ENCODE measurements at places on chromosomes 13 and 19.

DNA sequence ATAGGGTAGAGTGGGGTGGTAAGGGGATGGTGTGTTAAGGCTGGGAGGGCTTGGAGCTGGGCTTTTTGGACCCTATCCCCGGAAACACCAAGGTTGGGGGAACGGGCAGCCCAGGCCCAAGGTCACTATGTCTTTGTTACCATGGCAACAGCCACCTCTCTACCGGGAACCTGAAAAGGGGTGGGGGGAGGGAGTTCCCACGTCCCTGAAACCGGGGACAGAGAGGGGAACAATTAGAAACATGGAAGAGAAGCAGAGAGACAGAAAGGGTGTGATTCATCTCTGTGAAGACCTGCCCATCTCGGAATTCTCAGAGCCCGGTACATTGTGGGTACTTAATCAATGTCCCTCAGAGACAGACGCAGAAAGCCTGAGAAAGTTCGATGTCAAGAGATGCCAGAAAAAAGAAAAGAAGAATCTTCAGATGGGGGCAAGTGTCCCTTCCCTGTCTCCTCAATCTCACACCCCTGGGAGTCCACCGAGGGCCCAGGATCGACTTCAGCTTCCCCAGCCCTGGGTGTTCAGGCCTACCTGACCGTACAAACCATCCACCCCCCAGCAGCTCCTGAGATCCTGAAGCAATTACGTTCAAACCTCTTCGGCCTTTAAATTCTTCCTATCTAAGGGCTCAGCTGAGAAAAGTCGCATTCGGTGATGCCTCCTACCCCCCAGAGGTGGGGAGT, 6.8 kb upstream of the LRFN1 start:
- no peak for DNase-seq

DNA sequence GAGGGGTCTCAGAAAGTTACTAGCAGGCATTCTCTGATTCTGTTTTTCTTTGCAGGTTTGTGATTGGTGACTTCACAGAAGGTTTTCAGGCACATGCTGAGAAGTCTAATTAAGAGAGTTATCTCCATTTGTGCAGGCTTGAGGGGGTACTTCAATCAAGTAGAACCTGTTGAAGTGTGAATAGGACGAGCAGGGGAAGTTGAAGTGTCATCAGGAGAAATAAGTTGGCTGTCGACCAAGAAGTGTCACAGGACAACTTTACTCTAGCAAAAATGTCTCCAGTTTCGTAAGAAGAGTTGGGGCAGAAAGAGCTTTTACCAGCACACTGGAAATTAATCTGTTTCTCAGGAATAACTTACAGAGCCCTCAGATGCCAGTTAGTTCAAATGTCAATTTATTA, 576.5 kb upstream of the SLITRK5 start:
- no peak for DNase-seq

DNA sequence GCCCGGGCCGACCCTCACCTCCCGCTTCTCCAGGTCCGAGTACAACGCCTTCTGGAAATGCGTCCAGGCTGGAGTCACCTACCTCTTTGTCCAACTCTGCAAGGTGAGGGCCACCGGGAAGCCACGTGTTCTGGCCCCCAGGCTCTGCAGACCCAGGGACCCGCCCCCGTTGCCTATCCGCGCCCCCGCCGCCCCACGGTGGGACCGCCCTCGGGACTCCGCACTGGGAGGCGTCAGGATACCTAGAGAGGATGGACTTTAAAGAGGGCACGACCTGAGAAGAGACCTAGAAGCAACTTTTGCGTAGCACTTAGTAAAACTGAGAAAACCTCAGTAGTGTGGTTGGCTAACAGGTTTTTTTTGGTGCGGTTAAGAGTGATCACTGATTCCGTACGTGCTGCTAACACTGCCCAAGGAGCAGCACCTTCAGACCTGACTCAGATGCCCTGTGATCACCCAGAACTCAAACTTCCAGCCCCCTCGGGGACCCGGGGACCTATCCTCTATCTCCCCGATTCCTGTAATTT, 492 bp downstream of the TMEM147 start:
- DNase-seq, result no peak

GRCh38 chr19:45954156-45954555, 19.5 kb downstream of the NOVA2 start:
- no peak for DNase-seq

GRCh38 chr19:19531951-19532805, 3.5 kb downstream of the YJEFN3 start:
- peak; percentile 87 for DNase-seq

DNA sequence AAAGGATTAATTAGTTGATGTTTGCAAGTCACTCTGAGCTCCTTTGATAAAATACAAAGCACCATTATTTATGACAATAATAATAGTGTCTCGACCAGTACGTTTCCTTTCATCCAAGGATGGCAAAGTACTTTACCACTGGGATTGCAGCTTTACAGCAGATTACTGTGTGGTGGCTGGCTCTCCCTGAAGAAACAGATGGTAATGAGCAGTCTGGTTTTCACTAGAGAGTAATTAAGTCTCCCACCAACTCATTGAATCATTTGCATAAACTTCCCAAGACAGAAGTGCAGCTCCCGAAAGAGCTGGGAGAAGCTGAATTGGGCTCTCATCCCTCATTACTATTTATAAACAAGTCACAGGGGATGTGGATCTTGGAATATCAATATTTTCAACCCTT, 48.7 kb downstream of the KLF5 start:
- no peak for DNase-seq

DNA sequence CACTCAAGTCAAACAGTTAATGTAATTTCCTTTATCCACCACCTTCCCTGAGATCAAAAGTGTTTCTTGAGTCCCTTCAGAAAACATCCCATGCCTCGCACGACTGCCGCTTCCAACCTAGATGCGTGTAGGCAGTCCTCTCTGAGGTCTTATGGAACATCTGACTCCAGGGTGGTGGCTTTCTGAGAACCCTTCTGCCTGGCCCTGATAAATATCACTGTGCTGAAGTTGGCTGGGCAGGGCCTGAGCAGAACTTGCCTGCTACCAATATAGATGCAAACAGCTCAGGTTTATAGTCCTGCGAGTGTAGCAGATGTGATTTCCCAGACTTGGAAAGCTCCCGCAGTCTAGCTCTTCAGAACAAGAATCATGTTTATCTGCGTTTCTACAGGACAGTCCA, 61.1 kb upstream of the GPR12 start:
- no peak for DNase-seq

DNA sequence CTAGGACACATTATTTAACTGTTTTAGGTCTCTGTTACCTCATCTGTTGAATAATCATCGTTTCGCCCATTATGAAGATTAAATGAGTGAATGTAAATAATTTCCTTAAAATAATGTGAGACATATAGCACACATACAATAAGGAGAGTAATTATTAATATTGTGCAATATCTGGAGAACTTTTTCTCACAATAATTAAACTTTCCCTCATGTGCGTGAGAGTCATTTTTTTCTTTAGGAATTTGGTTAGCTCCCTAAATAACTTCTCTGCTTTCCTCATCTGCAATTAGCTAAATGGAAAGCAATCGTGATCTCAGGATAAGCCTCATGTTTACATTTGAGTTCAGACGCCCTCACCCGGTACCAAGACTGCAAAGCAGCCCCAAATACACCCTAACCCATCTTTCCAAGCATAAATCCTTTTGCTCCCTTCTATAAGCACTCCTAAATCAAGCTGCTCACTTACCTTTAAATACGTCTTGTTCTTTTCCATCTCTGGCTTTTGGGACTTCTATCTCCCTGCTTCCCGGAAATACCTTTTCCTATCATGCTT, 78.8 kb downstream of the MZT1 start:
- no peak for DNase-seq

GRCh38 chr13:110001670-110002275, 215.4 kb upstream of the IRS2 start:
- no peak for DNase-seq

GRCh38 chr13:66888698-66889097, 341.4 kb downstream of the PCDH9 start:
- DNase-seq, result no peak

DNA sequence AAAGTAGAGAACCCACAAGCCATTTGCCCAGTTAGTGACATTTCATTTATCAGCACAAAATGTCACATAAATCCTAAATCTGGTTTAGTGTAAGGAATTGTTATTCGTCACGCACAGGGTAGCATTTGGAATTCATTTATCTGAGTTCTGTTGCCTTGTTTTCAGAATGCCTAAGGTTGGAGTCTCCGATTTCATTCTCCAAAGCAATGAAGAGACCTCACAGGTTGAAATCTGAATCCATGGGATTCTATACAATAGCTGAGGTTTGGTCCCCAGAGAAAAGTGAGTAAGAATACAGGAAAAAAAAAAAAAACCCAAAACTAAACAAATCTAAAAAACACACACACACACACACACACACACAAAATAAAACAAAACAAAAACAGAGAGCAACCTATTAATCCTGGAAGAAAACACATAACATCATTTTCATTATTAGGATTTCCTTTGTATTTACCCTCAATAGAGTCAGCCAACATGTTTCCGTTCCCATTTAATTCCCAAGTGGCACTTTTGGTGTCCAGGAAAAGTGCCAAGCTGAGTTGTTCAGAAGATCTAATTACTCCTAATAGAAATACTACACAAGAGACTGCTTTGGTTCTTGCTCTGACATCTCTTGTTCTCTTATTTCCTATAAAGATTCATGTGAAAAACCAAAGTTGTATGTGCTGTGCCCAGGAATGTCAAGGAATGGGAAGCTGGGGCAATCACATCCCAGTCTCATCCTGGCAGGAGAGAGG, 36.2 kb upstream of the LRCH1 start:
- no peak for DNase-seq

DNA sequence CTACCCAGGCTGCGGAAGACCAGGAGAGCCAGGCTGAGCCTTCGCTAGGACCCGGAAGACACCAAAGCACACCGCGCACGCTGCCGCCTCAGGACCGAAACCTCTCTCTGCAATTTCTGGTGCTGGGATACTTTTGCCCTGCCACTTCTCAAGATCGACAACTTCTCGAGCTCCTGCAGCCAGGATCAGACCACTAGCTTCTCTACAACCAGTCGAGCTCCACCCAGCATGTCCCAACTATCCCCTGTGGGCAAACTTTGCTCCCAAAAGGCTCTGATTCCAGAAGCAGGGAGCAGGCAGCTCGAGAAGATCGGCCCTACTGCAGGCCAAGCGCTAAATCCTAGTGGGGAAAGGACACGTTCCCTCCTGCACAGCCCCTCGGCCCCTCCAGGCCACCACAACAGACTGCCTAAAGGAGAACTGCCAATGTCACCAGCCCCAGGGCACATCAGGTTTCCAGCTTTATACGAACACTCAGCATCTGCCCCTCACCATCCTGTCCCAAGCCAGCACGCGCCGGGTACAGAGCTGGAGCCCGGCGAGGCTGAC, 979 bp downstream of the AKAP8 start:
- peak; percentile 62 for DNase-seq

DNA sequence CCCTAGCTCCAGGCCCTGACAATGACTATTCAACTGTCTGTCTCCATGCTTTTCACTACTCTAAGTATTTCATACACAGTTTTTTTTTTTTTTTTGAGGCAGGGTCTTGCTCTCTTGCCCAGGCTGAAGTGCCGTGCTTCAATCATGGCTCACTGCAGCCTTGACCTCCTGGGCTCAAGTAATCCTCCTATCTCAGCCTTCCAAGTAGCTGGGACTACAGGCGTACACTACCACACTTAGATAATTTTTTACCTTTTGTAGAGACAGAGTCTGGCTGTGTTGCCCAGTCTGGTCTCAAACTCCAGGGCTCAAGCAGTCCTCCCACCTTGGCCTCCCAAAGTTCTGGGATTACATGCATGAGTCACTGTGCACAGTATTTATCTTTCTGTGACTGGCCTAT, 815.4 kb downstream of the DACH1 start:
- no peak for DNase-seq

DNA sequence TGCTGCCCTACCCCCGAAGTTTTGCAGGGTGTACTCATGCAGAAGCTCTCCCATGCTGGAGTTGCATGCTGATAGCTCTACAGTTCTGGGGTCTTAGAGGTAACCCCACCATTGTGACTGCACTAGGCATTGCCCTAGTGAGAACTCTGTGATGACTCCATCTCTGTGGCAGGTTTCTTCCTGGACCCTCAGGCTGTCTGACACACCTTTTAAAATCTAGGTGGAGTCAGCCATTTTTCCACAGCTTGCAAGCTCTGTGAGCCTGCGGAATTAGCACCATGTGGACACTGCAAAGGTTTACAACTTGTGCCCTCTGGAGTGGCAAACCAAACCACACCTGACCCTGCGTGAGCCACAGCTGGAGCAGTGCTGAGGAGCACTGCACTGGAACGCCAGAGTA, 636.2 kb upstream of the SPRY2 start:
- DNase-seq, result no peak

DNA sequence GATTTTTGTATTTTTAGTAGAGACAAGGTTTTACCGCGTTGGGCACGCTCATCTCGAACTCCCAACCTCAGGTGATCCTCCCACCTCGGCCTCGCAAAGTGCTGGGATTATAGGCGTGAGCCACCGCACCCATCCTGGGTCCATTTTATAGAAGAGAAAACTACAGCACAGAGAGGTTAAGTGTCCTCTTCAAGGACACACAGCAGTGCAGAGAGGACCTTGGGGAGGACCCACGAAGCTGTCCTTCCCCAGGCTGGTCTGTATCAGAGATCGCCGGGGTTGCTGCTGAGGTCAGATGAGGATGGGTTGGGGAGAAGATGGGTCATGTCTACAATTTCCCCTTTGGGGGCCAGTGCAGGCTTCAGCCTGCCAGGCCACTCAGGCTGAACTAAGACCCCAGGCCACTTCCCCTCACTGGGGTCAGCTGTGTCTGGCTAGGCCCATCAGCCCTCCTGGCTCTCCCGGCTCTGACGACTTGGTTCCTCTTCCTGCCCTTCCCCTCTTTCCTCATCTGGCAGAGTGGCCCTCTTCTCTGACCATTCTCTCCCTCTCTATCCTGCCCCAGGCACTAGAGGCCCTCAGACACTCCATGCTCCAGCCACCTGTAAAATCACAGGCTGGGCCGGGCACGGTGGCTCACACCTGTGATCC, 9.6 kb downstream of the MYO1F start:
- DNase-seq, result no peak

- no peak for DNase-seq
Observed at GRCh38 chr19:3469638-3470499, 10.5 kb downstream of the SMIM24 start.

GRCh38 chr19:19434483-19435045, 29.1 kb downstream of the GATAD2A start:
- DNase-seq, result no peak

DNA sequence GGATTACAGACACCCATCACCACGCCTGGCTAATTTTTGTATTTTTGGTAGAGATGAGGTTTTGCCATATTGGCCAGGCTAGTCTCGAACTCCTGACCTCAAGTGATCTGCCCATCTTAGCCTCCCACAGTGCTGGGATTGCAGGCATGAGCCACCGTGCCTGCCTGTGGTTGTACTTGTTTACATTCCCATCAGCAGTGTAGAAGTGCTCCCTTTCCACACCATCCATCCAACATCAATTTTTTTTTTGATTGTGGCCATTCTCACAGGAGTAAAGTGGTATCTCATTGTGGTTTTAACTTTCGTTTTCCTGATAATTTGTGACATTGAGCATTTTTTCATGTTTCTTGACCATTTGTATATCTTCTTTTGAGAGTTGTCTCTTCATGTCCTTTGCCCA, 1019.4 kb upstream of the SLC10A2 start:
- DNase-seq, result no peak

DNA sequence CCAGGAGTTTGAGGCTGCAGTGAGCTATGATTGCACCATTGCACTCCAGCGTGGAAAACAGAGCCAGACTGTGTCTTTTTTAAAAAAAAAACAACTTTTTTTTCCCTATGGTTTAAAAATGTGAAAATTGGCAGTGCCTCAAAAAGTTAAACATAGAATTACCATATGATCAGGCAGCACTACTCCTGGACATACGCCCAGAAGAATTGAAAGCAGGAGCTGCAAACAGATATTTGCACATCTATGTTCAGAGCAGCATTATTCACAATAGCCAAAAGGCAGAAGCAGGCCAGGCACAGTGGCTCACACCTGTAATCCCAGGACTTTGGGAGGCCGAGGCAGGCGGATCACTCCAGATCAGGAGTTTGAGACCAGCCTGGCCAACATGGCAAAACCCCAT, 3.8 kb upstream of the RETN start:
- DNase-seq, result no peak
